ENCODE measurements at places on chromosomes 5 and 9. TPM values are rescaled to one million over a fixed set of nuclear protein-coding genes. Genes with fewer than 3 reads are reported as not detected.

DNA sequence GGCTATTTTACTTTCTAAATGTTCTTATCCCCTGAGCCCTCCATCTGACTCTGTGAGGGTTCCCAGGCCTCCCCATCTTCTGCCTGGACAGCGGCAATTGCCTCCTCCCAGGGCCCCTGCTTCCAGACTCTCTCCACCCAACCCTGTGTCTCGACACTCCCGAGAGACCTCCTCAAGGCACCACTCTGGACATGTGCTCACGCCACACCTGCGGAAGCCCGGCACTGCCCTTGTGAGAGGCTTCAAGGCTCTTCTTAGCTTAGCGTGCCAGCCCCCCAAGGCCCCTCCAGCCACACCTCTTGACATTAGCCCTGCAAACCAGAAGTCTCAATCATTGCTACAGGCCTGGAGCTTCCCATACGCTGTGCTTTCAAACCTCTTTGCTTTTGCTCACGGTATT, 124.1 kb downstream of the CRB2 start:
- no peak for DNase-seq

GRCh38 chr9:98832768-98833089, 25.3 kb downstream of the GALNT12 start:
- no peak for DNase-seq

Gene BRINP1
- not detected for total RNA-seq

DNA sequence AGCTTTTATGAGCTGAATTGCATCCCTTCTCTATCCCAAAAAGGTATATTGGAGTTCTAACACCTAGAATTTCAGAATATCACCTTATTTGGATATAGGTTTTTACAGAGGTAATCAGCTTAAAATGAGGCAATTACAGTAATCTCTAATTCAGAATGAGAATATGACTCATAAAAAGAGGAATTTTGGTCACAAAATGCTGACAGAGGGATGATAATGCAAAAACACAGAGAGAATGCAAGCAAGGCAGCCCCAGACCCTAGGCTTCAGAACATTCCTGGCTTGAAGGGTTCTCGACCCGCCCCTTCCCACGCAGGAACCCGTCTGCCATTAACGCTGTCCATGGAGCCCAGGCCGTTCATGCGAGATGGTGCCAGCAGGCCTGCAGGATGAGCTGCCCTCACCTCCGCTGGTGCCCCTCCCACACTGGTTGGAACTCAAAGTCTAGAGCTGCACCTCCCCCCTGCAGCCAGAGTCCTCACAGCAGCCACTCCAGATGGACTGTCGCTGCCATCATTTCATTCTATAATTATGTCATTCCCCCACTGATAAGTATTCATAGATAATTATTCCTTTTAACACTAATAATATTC, 1173.4 kb upstream of the ACO1 start:
- no peak for DNase-seq

DNA sequence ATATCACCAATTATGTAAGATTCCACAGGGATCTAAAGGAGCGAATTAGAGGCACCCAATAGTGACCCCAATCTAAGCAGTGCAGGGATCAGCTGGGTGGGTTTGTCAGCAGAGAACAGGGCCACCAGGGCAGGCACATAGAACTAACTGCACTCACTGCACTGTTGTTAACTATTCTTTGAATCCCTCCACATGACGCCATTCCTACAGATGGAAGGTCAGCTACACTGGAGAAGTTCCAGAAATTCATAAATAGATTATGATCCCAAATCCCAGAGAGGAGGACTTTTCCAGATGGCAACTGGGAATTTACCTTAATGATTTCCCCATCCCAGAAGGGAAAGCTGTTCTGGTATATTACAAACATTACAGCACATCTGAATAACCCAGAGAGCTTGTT, 84.2 kb downstream of the THBS4 start:
- DNase-seq = no peak

DNA sequence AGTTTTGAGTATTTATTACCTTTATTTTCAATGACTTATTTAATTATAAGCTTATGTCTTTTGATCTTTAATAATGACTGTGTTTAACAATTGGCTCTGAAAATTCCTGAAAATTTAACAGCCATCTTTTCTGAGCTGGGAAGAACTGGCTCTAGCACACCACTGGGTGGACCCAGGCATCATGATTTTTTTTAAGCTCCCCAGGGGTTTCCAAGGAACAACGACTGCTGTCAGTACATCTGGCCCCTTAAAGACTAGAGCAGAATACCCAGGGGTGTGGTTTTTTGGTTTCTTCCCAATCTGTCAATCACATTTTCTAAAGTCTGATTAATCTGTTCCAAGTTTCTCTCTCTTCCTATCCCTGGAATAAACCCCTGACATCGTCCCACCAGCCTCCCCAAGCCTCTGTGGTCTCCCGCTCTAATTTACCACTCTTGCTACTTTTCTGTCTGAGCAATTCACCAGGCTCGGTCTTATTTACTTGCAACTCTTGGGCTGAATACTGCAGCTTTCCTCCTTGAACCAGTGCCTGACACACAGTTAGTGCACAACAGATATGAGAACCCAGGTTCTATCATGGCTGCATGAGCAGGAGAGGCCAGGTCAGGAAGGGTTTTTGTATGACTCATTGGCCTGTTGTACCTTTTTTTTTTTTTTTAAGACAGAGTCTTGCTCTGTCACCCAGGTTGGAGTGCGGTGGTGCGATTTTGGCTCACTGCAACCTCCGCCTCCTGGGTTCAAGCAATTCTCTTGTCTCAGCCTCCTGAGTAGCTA, 321.9 kb downstream of the ZSWIM6 start:
- no peak for DNase-seq
